Immature natural killer cell (primary cell): ENCODE measurements at places on chromosomes 7 and 10. TPM values are rescaled to one million over a fixed set of nuclear protein-coding genes. Genes with fewer than 3 reads are reported as not detected.

- DNase-seq = no peak
Observed at GRCh38 chr10:88159127-88159829, 295.9 kb downstream of the PTEN start.

- no peak for DNase-seq
Observed at GRCh38 chr7:132511387-132511786, 64.9 kb downstream of the PLXNA4 start.

DNA sequence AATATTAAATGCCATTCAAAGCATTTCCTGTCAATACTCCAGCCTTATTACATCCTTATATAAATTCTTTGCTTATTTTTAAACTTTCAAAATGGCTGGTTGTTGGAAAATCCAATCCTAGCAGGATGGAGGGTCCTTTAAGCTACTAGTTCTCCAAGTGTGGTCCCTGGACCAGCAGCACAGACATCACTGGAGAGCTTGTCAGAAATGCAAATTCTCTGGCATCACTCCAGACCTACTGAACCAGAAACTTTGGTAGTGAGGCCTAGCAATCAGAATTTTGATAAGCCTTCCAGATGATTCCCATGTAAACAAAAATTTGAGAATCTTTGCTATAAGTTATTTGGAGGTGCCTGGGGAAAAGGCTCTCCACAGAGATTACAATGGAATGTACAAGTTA is 43.8 kb downstream of the CALCR start:
- no peak for DNase-seq

GRCh38 chr7:108028111-108028510 is 25.1 kb upstream of the LAMB1 start:
- DNase-seq = no peak

DNA sequence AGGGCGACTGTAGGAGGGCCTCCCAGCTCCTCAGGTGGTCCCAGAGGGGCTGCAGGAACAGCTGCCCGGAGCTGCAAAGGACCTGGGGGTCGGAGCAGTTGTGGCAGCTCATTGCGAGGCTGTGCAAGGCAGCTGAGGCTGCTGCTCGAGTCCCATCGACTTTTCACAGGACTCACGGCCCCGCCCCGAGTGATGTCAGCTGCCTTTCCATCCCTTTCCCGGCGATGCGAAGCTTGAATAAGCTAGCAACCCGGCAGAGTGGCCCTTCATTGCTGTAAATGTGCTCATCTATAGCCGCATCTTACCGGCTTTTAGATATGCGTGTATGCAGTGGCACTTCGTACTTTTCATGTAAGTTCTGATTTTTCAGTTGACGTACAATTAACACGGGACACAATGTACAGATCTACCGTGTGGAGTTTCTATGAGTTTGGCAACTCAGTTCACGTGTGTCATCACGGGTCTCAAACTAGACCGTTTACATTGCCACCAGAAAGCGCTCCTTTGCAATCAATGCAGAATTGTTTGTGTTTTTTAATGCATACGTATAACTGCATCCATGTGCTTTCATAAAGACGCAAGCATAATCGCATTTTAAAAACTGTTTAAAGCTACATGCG is at the start of gene CH25H:
Gene CH25H (minus strand): TSS at position 137 of the 620 bp plus-strand sequence. CDS start 25 bp downstream, at position 112.
- DNase-seq = peak; percentile 28

The GPR15LG gene
- not detected for polyA plus RNA-seq

DNA sequence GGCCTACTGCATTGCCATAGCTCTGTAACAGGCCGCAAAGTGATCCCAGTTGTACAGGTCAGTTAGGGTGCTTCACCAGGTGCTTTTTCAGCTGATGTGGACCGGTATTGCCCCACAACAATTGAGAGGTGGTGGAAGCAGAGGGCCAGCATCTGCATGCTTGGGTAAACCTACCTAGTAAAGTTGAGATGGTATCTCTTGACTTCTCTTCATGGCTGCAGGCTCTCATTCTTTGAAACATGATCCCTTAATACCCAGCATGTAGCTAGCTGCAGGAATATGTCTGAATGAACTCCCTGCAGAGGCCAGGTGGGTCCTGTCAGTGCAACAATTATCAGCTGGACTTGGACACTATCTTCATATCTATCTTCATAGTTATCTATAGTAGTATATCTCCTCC is 60.7 kb upstream of the CCDC6 start:
- no peak for DNase-seq

DNA sequence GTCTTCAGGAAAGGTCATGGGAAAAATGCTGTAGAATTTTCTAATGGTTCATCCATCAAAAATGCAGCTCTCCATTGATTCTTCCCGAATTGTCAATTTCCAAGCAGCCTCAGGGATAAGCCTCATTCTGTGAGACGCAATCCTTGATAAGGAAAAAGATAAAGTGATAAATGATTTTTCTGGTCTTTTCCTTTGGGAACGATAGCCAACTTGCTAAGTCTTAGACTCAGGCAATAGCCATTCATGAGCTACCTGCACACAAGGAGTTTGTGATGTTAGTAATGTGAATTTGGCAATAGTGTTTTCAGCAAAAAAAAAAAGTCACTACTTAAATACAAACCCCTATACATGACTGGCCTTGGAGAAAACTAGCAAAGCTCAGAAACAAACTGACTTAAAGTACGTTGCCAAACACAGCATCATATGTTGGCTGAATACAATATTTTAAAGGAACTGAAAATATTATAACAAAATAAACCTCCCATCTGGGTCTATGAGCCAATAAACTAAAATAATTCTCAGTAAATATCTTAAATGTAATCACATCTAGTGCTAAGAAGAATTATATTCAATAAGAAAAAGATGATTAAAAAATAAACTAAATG is 75.5 kb downstream of the KLF6 start:
- no peak for DNase-seq

DNA sequence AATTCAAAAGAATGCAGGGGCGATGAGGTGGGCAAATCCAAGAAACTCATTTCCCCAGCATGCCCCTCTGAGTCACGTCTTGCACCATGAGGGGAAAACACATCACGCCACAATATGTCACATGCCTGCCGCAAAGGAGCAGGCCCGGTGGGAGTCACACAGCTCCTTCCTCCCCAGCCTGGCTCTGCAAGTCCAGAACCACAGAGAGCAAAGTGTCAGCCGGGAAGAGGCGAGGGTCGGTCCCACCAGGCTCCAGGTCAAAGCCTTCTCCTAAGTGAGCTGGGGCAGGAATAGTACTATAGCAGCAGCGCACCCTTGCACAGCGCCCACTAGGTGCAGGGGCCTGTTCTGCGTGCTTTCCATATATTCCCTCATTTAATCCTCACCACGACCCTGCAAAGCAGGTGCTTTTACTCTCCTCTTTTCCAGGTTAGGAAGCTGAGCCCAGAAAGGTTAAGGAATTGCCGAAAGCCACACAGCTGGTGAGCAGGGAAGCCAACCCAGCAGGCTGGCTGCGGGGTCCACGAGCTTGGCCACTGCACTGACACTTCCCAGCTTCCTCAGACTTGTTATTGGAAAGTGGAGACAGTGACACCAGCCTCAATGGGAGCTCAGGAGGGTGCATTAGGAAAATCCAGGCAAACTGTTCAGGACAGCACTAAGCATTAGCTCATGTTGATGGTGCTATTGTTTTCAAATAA is 94.0 kb upstream of the ZMIZ1 start:
- DNase-seq = peak; percentile 60

The P4HA1 gene
- 16.9 TPM for polyA plus RNA-seq

DNA sequence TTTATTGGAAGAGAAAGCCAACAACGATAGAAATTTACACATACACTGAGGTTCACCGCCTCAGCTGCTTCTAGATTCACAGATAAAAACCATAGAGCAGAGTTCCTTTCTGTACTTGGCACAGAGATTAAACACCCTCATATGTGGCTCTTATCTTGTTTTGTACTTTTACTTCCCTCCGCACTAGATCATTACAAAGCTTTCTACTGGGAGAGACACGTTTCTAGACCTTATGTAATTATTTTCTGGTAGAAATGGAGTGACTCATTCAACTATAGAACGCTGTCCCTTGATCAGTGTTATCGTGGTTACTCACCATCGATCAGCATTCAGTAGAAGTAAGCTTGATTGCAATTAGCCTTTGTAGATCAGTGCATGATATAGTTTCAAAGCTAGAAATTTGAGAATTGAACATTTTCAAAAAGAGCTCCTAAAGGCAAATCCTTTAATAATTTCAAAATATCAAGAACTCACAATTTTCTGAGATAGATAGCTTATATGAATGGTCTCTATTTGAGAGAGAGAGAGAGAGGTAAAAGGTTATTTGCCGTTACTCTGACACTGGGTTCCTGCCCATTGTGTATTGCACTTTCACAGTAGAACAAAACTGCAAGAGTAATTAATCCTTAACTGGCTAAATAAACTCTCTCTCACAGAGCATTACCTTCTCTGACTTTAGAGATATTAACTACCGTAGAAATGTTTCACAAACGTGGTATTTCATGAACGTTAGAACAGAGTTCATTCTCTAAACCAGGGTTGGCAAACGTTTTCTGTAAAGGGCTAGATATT is 26.1 kb upstream of the DNAJC1 start:
- no peak for DNase-seq

GRCh38 chr7:110522761-110523200 is 568.1 kb upstream of the LRRN3 start:
- DNase-seq = no peak

DNA sequence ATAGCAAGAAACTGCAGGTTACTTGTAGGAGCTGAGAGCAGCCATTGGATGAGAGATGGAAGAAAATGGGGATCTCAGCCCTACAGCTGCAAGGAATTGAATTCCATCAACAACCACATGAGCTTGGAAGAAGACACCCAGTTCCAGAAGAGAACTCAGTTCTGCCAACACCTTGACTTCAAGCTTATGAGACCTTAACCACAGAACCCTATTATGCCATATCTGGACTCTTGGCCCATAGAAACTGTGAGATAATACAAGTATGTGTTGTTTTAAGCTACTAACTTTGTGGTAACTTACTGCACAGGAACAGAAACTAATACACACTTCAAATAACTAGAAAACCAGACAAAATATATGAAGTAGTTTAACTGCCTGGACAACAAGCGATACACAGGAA is 212.4 kb upstream of the CACNA2D1 start:
- DNase-seq = no peak

The TUBB8 gene
- not detected for polyA plus RNA-seq

- no peak for DNase-seq
Observed at GRCh38 chr7:147300293-147300692, 1183.7 kb downstream of the CNTNAP2 start.

The GCC1 gene
- 4.8 TPM for polyA plus RNA-seq
